Lung microvascular endothelial cell (primary cell): ENCODE measurements at places on chromosomes 7 and 10. TPM values are rescaled to one million over a fixed set of nuclear protein-coding genes. Genes with fewer than 3 reads are reported as not detected.

Gene KCNIP2
- total RNA-seq: under 0.01 and 0.20 TPM in 2 replicates

Gene FAM25G
- not detected in 2 replicates for total RNA-seq

Gene TIMM23B
- 8.3 and 11.7 TPM in 2 replicates for total RNA-seq

Gene BPGM
- 10.9 and 12.6 TPM in 2 replicates for total RNA-seq

Gene TMEM184A
- under 0.01 TPM in 2 replicates for total RNA-seq

Gene CYTH3
- 8.9 and 11.1 TPM in 2 replicates for total RNA-seq

Gene MYH16
- 0.22 TPM in 1 of 2 replicates, not detected in the other for total RNA-seq

Gene KCNH2
- total RNA-seq: under 0.01 TPM in 1 of 2 replicates, not detected in the other

Gene ACHE
- 1.7 and 3.4 TPM in 2 replicates for total RNA-seq

Gene LIPJ
- not detected in 2 replicates for total RNA-seq

Gene TRIL
- 15.0 and 83.9 TPM in 2 replicates for total RNA-seq

Gene ZMIZ2
- 4.1 and 7.9 TPM in 2 replicates for total RNA-seq

Gene MMD2
- not detected in 2 replicates for total RNA-seq

Gene RNF148
- total RNA-seq: 0.44 and 0.60 TPM in 2 replicates

Gene TBX20
- total RNA-seq: not detected in 2 replicates

Gene DUSP5
- total RNA-seq: 18.7 and 23.0 TPM in 2 replicates

Gene TRIM50
- not detected in 2 replicates for total RNA-seq

Gene CRHR2
- not detected in 2 replicates for total RNA-seq

Gene CYP2C19
- total RNA-seq: not detected in 2 replicates

Gene SPAM1
- not detected in 2 replicates for total RNA-seq

Gene CHST12
- 2.8 and 3.8 TPM in 2 replicates for total RNA-seq

Gene TRPV6
- total RNA-seq: not detected in 2 replicates

Gene TBC1D12
- 10.0 and 16.9 TPM in 2 replicates for total RNA-seq

Gene MINDY4
- 0.40 and 0.65 TPM in 2 replicates for total RNA-seq

Gene INMT
- under 0.01 TPM in 1 of 2 replicates, not detected in the other for total RNA-seq

Gene ZNF503
- total RNA-seq: 0.87 and 0.99 TPM in 2 replicates

Gene STK31
- total RNA-seq: 0.20 and 0.22 TPM in 2 replicates

Gene FKBP6
- not detected in 2 replicates for total RNA-seq
